ENCODE measurements at places on chromosomes 7 and 10.

DNA sequence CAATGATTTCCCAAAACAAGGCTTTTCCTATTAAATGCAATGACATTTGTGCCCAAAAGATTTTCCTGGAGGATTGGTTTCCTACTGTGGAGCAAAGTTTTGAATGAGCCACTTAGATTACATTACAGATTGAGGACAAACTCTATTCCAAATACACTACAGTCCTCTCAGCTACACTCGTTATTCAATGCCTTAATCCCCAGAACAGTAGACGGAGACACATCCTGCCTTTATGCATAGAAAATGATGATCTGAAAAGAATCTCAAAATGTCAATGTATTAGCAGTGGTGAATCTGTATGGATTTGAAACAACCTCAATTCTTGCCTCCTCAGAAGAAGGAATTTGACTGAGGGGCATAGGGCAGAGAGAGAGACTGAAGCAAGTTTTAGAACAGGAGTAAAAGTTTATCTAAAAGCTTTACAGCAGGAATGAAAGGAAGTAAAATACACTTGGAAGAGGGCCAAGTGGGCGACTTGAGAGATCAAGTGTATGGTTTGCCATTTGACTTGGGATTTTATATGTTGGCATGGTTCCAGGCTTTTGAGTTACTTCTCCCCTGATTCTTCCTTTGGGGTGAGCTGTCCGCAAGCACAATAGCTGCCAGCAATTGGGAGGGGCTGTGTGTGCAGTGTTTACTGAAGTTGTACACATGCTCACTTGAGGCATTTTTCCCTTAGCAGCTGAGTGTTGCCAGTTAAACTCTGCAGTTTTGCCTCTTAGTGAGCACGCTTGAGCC is 891.9 kb upstream of the MBL2 start:
- DNase-seq, result peak; percentile 2

GRCh38 chr7:12211711-12212485 is 804 bp downstream of the TMEM106B start:
- peak; percentile 51 for DNase-seq

DNA sequence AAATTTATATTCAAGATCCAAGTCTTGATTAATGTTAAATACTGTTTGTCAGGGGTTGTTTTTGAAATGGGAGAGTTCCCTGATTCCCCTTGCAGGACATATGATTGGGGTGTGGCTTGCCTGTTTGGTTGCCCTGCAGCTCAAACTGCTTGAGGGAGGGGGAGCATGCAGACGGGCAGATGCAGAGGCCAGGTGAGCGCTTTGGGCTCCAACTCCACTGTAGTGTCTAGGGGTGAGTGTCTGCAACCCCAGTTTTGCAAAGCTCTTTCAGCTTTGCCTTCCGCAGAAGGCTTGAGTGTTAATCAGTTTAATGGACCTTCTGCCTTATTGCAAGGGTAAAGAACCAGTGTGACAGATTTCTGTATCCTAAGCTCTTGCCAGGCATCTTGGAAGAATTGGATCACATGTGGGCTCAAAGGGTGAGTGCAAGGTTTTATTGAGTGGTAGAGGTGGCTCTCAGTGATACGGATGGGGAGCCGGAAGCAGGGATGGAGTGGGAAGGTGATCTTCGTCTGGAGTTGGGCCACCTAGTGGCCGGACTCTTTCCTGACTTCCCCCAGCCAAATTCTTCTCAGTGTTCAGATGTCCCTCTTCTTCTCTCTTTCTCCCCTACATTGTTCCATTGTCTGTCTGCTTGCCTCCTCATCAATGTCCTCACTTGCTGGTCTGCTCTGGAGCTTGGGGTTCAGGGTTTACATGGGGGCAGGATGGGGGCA is 479.7 kb downstream of the ATRNL1 start:
- no peak for DNase-seq

- DNase-seq, result no peak
Observed at GRCh38 chr10:74365109-74365508, 214.1 kb downstream of the ADK start.

DNA sequence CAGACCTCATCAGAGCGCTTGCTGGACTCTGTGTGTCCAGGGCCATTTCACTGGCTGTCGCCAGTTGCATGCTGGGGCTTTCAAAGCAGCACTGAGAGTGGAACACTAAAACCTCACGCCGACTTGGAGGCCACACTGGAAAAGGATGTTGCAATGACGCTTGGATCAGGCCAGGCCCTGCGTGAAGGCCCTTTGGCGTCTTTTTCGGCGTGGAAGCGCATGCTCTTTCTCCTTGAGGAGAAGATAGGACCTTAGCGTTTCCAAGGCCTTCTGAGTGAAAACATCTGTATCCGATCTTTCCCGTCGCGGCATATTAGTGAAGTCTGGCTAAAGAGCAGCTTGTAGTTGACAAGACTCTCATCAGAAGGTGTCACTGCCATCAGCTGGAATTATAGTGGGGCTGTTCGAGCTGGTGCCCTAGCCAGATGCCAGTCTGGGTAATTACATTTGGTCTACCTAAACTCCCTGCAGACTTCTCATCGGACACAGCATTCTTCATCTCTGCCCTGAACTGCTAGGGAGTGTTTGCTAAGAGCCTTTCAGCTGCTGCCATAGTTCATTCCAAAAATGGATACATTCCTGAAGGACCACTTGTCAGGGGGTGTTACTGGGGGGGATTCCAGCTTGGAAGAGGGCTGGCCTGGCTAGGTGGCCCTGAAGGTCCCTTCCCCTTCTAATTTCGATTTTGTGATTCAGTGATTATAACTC is 167.7 kb upstream of the TCF7L2 start:
- DNase-seq, result no peak

- DNase-seq, result no peak
Observed at GRCh38 chr7:45575501-45576248, 1.5 kb downstream of the ADCY1 start.

GRCh38 chr10:15290150-15290549 is 80.9 kb downstream of the FAM171A1 start:
- no peak for DNase-seq

GRCh38 chr7:107594961-107595737 is 15.1 kb downstream of the BCAP29 start:
- DNase-seq, result no peak

- DNase-seq, result no peak
Observed at GRCh38 chr7:108294595-108294994, 161.6 kb downstream of the NRCAM start.

- no peak for DNase-seq
Observed at GRCh38 chr7:130712416-130712815, 21.6 kb downstream of the KLF14 start.

DNA sequence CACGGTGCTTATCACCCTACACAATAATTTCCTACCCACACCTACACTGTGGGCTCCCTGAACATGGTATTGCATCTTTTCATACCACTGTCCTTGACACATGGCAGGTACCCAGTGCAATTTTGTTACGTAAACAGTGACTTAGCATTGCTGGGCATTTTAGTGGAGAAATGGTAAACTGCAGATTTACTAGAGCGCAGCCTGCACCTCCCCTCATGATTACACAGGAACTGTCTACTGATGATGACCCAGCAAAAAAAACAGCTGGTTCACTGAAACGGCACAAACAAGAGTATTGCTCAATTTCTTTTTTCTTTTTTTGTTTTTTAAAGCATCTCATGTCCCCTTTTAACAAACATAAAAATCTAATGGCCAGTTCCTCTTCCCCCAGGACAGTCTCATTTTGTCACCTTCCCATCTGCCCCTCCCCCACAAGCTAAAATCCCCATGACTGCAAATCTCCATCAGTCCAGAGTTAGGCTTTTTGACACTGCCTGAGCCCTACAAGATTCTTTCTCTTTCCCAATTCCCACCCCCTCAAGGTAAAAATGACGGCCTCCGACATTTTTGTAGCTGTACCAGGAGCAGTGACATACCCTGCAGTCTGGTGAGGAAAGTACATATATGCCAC is 2.8 kb downstream of the ZNF746 start:
- no peak for DNase-seq

- DNase-seq, result no peak
Observed at GRCh38 chr10:96491303-96491702, 22.4 kb downstream of the TLL2 start.
